ENCODE measurements at places on chromosomes 16 and 17.

GRCh38 chr16:1822801-1823200, 3.8 kb downstream of the HAGH start:
- no peak for DNase-seq

GRCh38 chr17:3982113-3982512, 17.9 kb upstream of the ATP2A3 start:
- no peak for DNase-seq

DNA sequence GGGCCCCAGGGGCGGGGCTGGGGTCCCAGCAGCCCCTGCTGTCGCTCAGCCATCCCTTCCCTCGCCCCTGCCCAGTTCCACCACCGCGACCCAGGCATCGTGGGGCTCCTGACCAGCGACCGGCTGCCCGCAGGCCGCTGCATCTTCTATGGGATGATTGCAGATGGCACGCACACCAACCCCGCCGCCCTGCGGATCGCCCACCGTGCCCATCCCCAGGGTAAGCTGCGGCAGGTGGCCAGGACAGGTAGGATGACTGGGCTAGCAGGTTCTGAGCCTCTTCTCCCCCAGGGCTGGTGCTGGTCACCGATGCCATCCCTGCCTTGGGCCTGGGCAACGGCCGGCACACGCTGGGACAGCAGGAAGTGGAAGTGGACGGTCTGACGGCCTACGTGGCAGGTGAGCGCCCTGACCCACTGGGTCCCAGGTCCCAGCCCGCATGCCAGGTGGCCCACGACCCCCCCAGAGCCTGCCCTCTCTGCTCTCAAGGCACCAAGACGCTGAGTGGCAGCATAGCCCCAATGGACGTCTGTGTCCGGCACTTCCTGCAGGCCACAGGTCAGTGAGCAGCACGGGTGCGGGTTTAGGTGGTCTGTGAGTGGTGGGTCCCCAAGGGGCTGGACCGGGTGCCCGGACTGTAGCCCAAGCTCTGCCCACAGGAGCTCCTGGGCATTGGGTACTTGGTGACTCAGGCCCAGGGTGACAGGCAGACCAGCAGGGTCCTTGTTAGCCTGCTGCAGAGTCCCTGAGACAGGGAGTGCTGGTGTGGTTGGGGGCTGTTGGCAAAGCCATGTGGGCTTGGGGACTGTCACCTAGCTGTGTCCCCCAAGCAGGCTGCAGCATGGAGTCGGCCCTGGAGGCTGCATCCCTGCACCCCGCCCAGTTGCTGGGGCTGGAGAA, 2.8 kb downstream of the CEMP1 start:
- no peak for DNase-seq

- DNase-seq = no peak
These were observed 8.2 kb upstream of the DHX8 start for GRCh38 chr17:43475494-43476089.

- DNase-seq = no peak
These were observed 33.3 kb upstream of the SRSF1 start for GRCh38 chr17:58040386-58040785.

DNA sequence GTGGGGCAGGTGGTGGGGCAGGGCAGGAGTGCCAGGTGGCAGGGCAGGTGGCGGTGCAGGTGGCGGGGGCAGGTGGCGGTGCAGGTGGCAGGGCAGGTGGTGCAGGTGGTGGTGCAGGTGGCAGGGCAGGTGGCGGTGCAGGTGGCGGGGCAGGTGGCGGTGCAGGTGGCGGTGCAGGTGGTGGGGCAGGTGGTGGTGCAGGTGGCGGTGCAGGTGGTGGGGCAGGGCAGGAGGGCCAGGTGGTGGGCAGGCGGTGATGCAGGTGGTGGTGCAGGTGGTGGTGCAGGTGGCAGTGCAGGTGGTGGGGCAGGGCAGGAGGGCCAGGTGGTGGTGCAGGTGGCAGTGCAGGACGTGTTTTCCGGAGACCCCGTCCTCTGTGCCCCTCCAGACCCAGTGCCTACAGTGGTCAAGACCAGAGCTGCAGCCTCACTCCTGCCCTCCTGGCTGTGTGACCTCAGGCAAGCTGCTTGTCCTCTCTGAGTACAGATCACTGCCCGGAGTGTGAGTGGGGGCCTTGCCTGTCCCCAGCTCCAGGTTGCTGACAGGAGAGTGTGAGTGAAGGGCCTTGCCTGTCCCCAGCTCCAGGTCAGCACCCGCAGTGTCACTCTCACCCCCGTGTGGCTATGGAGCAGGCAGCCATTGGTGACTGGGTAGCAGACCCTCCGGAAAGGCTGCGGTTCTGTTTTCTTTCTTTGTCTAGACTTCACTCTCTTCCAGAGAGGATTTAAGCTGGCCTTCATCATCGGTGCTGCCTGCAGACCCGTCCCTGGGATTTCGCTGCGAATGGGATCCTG, 16.1 kb upstream of the NPTX1 start:
- DNase-seq = no peak

DNA sequence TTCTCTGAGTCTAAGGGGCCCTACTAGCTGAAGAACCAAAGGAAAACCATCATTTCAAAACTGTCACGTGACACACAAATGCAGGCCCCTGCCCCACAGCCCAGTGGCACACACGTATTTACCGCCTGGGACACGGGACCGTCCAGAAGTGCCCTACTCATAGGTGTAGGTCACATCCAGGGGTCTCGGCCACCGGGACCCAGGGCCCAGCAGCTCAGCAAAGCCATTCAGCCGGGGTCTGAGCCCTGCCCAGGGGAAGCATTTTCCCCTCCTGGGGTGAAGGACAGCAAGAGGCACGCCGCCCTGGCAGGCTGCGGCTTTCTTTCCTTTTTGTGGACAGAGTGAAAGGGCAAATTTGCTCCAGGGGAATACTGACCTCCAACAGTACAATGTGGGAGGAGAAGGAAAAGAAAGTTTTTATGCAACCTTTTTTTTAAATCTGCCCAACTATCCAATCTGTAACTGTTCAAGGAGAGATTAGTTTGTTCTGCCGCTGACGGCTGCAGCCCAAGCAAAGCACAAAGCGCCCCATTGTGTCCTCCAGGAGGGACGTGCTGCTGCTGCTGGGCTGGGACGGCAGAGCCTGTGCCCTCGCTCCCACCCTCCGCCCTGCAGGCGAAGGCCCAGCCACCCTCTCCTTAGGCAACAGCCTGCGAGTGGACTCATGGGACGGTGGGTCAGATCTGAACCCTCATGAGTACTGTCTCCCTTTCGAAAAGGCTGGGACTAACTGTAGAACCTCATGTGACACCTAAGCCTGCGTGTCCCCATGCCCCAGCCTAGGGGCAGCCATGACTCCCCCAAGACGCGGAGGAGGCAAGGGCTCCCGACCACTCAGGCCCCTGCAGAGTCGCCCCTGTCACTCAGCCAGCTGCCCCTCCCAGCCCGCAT, 21.3 kb downstream of the SLC7A5 start:
- no peak for DNase-seq

DNA sequence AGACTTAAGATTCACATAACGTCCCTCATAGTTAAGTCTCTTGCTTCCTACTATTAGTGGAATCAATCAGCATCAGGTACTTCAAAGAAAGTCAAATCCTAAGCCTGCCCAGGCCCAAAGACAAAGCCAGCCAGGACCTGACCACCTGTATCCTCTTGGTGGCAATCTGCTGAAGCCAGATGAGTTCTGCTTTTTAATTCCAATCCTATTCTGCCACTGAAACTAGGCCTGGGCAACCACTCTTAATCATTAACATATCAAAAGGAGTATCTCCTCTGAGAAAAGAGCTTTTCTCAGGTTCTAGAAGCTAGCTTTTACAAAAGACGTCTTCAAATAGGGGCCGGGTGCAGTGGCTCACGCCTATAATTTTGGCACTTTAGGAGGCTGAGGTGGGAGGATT, 15.1 kb upstream of the GLG1 start:
- DNase-seq = no peak

DNA sequence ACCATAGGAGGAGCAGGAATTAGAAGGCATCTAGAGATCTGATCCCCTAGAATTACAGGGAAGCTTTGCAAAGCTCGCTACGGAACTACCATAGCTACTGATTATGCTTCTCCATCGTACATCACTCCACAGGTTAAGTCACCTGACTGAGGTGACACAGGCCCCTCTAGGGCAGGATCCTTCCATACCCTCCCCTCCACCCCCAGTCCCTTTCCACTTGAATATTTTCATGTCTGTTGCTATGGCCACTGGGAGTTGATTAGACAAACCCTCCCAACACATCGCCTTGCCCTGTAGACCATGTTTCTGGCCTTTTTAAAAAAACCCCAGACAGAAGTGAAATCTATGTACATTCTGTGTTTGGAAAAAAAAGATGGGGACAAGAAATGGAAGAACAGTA, 287.1 kb downstream of the SOX9 start:
- DNase-seq = no peak

- DNase-seq = no peak
These were observed 236.8 kb downstream of the MSI2 start for GRCh38 chr17:57493171-57493570.

GRCh38 chr16:87163637-87164036, 153.6 kb downstream of the C16orf95 start:
- no peak for DNase-seq

GRCh38 chr17:4811471-4811870, 4.5 kb downstream of the PLD2 start:
- no peak for DNase-seq

DNA sequence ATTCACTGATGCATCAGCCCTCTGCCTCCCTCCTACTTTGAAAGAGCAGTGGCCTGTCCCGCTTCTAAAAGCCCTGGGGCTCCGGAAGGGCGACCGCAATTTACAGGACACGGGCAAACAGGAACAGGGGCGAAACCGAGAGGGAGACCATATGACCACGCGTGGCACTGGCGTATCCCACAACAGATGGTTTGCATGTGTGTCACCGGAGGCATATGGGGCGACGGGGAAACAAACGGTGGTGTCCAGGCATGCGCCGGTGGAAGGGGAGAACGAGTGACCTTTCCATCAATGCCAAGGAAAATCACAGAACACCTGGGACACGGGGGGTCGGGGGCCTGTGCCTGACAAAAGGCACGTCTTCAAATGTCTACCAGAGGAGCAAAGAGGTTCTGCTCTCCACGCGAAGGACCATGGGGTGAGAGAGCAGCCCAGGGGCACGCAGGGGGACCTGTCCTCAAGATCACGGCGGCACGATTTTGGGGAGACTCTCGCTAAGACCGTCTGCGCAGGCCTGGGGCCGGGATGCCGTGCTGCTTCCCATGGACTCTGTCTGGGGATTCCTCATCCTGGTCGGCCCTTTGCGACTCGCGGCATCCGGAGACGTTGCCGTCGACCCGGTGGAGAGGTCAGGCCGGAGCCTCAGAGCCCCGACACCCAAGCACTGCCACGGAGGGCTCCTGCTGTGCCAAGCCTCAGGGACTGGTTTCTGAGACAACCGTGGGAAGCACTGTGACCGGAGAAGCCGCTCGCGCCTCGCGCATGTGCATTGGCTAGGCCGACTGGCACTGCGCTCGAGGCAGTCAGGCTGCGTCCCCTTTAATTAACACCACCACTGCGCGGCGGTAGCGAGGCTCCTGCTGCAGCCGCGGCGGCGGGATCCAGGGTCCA, 12.8 kb upstream of the KCNJ18 start:
- no peak for DNase-seq
